Stimulated activated CD4-positive, alpha-beta T cell treated with anti-CD3 and anti-CD28 coated beads, TNF-alpha, amount 100 ng/mL, for 1 hour (primary cell): ENCODE measurements at places on chromosomes 13 and 19.

DNA sequence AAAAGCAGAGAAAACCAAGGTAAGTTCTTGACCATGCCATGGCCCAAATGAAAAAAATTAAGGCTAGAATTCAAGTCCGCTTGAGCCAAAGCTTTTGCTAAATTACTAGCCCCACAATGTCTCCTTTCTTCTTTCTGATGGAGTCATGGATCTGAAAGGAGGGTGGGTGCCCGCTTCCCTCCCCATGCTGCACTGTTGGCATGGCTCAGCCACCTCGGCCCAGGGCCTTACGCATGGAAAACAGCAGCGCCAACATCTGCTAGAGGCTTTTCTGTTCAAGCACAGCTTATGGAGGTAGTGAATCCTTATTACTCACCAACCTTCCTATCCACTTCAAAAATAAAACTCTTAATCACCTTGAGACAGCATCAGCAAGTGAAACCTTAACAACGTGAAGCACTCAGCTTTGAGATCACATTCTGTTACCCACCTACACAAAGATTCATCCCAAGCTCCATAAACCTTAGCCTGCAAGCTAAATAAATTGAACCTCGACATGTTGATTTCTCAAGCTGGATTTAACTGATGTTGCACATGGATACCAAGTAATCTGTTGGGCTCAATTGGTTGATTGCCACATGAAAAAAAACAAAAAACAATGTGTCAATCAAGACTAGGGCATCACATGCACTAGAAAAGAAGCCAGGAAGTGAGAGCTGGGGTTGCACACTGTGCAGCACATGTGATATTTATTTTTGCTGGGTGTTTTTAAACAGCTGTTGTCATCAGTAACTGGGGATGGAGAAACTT, 43.4 kb downstream of the TPT1 start:
- DNase-seq = no peak

GRCh38 chr13:61170856-61171255, 244.8 kb downstream of the PCDH20 start:
- no peak for DNase-seq

GRCh38 chr19:38670921-38671398, 23.5 kb downstream of the ACTN4 start:
- no peak for DNase-seq

GRCh38 chr13:21690955-21691354, 20.1 kb downstream of the FGF9 start:
- DNase-seq = no peak

GRCh38 chr13:96020931-96021330, 32.3 kb downstream of the UGGT2 start:
- no peak for DNase-seq

GRCh38 chr13:32905864-32906180, 110.4 kb upstream of the KL start:
- no peak for DNase-seq

DNA sequence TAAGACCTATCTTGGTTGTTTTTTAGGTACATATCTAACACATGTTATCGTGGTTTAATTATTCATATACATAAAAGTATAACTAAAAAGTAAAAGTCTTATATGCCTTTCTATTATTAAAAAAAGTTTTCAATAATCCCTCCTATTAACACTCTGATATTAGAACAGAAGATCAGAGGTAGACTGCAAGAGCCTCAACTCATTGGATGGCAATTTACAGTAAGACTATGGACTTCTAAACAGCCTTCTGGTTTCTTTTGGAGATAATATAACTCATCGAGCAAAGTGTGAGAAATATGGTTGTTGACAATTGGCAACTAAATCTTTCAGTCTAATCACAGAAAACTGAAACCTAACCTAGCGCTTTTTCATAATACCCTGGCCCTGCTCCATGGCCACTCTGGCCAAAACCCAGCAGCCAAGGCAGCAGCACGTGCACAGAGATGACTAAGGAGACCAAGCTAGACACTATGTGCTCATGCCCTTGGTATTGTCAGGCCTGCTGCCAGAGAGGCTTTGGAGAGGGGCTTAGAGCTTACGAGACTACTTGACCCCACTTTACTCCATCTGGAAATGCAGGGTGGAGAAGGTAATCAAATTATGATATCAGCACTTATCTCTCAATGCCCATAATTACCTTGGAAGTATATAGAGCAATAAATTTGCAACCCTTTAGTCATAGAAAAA, 40.6 kb upstream of the EEF1AKMT1 start:
- DNase-seq = no peak

- DNase-seq = no peak
These were observed 105.5 kb downstream of the ZAR1L start for GRCh38 chr13:32209652-32210051.

DNA sequence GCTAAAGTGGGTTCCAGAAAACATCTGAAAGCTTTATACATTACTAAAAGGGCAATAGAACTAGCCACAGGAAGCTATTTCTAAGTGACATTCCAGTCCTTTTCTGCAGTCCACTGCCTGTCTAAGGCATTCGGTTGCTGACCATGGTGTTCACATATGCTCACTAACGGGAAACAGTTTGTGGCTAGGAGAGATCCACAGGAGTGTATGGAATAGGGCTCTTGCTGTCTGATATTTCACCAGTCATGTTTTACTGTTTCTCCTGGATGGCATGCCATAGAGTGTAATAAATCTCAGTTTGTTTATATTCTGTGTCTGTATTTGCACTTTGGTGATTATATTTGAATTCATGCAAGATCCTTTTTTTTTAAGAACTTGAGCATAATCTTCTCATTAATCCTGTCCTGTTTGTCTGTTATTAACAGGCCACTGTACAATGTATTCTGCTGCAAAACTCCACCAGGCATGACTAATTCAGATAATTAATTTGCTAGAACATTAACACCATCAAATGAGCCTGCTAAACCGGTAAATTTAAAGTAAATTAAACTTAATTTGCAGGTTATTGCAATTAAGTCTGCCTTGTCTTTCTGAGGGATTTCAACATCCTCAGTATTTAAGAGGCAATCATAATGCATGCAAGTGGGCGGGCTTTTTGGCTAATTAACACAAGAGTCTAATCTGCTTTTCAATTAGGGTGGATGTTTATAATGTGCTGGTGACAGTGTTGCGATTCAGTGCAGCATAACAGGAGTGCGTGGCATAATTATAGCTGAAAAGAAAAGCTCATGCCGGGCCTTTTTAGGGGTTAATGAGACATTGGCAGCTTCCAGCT, 201.3 kb downstream of the POU4F1 start:
- DNase-seq = no peak

- no peak for DNase-seq
These were observed 933 bp downstream of the ARHGEF7 start for GRCh38 chr13:111115965-111116521.

GRCh38 chr19:2492870-2493269, 16.9 kb downstream of the GADD45B start:
- no peak for DNase-seq

DNA sequence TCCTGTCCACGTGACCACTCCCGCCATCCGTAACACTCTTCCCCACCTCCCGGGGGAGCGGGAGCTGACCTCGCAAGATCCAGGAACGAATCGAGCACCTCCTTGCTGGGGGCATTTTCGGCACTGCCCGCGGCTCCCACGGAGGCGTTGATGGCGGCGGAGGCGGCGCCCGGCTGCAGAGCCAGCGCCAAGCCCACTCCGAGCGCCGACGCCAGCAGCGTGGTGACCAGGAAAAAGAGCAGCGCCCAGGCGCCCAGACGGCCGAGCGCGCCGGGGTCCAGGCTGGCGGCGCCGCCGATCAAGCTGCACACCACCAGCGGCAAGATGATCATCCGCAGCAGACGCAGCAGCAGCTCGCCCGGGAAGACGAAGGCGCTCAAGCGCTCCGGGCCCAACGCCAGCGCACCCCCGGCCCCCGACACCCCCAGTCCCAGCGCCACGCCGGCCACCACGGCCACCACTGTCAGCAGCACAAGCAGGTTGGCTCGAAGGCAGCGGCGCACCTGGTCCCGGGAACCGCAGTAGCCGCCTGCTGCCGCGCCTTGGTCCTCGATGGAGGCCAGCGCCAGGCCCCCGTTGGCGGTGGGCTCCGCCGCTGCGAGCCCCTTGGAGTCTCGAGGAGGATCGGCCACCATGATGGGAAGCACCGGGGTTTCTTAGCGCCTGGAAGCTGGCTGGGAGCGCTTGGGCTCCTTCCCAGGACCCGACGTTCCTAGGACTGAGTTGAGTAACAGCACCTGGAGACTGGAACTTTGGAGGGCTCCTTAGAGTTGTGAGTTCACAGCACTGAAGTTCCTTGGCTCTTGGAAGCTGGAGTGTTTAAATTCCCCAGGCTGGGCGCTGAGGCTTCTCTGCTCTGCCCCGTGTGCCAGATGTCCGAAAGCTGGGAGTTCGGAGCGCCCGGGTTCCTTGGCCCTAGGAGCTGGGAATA, 798 bp downstream of the SLC1A5 start:
- DNase-seq = no peak

- DNase-seq = no peak
These were observed 42.5 kb upstream of the ARGLU1 start for GRCh38 chr13:106610486-106610885.

DNA sequence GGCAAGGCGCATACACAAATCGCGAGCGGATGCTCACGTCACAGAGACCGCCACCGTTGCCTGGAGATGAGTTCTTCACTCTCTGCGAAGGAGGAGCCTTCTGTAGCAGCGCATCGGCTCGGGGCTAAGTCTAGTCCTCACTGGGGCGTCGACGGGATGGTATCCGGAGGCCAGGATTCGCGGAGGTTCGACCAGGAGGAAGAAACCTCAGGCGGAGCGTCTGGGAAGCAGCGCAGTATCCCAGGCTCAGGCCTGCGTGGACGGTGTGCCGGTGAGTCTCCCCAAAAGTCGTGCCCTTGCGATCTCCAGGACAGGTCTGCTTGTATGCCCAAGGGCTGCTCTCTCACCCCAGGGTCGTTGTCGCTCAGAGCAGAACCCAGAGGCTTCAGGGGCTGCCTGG, 40.4 kb downstream of the ZNF146 start:
- DNase-seq = no peak

GRCh38 chr19:4115818-4116385, 8.0 kb downstream of the MAP2K2 start:
- no peak for DNase-seq

- DNase-seq = no peak
These were observed 302.8 kb downstream of the MYO16 start for GRCh38 chr13:108932196-108932595.

DNA sequence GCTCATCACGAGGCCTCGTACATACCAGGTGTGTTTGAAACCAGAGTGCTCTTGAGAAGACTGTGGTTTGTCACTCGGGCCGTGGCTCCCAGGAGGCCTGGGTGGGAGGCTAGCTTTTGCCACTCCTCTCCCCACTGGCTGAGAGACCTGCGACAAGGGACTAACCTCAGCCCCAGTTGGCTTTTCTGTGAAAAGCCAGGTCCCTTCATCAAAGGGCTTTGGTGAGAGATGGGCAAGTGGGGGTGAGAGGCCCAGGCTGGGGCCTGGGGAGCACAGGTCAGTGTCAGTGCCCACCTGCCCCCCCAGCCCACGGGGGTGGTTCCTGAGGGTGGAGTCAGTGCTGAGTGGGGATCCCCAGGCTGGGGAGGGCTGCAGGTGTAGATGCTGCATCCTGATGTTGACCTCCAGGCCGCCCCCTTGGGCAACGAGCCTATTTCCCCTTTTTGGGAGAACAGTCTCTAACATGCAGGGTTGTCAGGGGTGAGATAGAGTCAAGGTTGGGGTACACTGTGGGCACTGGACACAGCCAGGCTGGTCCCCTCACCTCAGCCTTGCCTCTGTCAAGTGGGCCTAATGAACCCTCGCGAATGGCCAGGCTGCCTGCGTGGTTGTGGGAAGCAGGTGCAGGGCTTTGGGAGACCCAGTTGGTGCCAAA, 661 bp downstream of the KCNJ14 start:
- no peak for DNase-seq

- DNase-seq = no peak
These were observed 99.0 kb upstream of the MCF2L start for GRCh38 chr13:112870051-112870331.

GRCh38 chr13:48625413-48626076, 28.2 kb upstream of the CYSLTR2 start:
- no peak for DNase-seq

DNA sequence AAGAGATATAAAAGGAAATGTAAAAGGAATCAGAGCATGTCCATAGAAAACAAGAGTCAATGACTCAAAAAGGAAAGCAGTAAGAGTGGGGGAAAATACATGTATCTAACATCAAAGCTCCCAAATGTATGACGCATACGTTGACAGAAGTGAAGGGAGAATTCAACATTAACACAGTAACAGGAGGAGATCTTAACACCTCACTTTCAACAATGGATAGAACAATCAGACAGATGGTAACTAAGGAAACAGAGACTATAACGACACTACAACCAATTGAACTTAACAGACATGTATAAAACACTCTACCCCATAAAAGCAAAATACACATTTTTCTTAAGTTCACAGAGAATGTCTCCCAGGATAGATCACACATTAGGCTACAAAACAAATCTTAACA, 774.8 kb upstream of the ARGLU1 start:
- no peak for DNase-seq

DNA sequence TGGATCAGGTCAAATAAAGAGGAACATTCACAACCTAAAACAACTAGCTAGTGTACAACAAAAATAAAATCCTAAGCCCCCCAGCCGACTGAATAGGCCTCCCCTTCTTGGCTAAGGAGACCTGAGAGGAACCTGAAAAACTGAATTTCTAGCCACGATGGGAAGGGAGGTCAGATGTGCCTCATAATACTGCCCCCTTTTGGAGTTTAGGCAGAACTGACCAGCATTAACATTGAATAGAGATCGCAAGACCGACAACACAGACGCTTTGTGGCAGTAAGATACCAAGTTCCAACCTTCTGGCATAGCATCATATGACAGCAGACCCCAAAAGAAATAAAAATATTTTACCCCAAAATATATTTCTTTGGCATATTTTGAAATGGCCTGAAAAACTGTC, 15.9 kb downstream of the CBY2 start:
- DNase-seq = no peak

DNA sequence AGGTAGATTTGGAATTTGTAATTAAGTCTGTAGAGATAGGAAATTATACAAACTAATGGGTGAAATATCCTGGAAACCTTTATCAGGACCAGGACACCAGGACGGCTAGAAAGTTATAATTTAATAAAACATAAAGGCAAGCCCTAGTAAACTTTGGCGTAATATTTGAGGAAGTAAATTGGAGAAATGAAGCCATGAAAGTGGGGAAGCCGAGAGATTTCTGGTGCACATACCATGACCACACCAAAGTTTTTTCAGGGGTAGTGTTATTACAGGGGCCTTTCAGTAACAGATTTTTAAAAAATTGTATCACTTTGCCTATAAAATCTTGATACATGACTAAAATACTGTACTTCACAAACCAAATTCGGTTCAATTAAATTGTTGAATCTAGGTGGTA, 54.7 kb upstream of the URAD start:
- no peak for DNase-seq
